NCI-H1105 treated with DMSO at 0.1 percent for 48 hours (cell line): ENCODE measurements at places on chromosomes 2 and 18.

DNA sequence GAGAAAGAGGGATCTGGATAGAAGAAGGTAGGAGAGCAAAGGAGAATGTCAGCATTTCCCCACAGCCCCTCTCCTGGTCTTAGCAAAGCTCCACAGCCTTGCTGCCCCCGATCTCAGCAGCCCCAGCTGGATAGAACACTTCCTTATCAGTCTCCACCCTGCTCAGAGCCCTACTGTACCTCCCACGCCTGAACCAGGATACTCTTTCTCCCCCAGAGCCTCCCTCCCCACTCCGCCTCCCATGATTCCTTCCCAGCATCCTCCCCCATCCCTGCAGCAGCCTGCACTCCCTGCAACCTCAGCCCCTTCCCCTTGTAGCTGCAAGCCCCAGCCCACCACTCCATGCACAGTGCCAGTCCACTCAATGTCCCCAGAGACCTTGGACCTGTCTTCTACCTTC lies 25.8 kb downstream of the PLB1 start:
- no peak for DNase-seq

DNA sequence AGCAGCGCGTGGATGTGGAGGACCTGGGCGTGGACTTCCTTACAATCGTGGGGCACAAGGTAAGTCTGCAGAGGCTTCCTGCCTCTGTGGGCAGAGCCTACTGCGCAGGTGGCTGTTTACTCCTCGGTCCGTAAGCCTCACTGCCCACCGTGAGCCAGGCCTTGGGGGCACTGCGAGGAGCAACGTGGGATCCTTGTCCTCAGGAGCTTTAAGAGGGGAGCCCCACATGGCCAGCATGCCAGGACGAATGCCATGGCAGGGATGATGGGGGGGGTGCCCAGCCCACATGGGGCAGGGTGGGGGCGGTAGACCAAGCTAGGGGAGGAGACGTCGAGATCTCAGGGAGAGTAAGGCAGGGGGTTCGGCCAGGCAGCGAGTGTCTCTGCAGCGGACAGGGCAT lies 18.0 kb upstream of the ESPNL start:
- no peak for DNase-seq

DNA sequence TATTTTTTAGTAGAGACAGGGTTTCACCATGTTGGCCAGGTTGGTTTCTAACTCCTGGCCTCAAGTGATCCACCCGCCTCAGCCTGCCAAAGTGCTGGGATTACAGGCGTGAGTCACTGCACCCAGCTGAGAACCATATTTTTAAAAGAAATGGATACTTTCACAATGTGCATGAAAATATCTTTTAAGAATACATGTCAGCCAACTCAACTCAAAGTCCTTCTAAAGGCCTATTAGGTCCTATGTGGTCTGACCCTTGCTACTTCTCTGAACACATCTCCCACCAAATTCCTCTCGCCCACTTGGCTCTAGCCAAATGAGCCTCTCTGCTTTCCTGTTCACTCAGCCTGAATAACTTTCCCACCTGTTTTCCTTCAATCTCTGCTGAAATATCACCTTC lies 119.6 kb downstream of the MTX2 start:
- DNase-seq = no peak

DNA sequence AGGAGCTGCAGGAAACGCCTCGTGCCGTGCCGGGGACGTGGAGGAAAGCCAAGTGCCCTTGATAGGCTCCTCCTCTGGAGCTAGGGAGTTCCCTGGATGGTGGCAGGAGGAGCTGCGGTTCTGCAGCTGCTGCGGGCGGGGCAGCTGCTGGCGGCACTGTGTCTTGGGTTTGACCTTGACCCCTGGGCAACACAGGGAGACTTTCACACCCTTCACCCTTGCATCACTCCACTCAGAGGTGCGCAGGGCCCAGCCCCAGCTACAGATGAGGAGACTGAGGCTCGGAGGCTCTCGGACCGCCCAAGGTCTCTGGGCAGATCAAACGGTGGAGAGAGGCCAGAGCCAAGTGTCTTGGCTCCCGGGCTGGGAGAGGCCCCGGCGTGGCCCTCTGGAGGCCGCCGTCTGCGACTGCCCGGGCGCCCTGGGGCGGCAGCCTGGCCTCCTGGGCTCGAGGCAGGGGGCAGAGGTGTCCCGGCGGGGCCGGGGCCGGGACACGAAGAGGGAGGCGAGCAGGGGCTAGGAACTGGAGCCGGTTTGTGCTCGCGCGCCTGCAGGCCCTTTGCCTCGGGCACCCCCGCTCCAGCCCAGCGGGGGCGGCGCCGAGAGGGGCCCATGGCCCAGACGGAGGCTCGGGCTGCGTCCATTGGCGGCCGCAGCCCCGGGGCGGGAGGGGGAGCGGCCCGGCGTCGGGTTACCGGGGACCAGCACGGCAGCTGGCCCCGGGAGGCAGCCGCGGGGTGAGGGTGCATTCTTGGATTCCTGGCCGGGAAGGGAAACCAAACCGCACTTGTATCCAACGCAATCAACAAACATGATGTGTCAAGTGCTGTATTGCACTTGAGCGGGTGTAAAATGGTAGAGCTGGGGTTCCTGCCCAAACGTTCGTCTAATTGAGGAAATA lies 129.6 kb upstream of the SLC1A4 start:
- peak; percentile 54 for DNase-seq

DNA sequence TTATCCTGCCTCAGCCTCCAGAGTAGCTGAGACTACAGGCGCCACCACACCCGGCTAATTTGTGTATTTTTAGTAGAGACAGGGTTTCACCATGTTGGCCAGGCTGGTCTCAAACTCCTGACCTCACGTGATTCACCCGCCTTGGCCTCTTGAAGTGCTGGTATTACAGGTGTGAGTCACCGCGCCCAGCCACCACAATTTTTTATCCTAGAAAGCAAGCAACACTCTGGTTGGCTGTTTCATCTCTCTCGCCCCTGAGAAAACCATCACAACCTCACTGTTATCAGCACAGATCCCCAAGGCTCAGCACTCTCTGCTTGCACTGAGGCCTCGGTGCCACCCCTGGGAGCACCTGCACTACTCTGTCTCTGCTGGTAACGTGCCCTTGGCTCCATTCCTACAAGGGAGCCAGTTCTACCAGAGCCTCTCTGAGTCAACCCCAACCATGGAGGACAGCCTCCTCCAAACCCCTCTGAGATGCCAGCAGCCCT lies 134.8 kb upstream of the AGAP1 start:
- no peak for DNase-seq

DNA sequence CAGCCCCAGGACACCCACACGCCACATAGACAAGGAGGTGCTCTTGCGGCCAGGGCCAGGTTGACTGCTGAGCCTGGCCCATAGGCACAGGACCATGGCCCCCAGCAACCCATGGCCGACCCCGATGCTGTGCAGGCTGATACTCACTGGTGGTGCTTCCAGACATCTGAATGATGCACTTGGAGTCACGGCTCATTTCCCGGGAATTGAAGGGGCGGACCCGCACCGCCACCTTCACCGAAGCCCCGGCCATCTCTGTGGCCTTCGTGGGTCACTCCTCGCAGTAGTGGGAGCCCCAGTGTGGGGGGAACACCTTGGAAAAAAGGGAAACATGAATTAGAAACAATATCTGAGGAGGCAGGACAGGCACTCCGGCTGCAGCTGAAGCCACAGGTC lies 22.5 kb downstream of the KIF1A start:
- DNase-seq = no peak

DNA sequence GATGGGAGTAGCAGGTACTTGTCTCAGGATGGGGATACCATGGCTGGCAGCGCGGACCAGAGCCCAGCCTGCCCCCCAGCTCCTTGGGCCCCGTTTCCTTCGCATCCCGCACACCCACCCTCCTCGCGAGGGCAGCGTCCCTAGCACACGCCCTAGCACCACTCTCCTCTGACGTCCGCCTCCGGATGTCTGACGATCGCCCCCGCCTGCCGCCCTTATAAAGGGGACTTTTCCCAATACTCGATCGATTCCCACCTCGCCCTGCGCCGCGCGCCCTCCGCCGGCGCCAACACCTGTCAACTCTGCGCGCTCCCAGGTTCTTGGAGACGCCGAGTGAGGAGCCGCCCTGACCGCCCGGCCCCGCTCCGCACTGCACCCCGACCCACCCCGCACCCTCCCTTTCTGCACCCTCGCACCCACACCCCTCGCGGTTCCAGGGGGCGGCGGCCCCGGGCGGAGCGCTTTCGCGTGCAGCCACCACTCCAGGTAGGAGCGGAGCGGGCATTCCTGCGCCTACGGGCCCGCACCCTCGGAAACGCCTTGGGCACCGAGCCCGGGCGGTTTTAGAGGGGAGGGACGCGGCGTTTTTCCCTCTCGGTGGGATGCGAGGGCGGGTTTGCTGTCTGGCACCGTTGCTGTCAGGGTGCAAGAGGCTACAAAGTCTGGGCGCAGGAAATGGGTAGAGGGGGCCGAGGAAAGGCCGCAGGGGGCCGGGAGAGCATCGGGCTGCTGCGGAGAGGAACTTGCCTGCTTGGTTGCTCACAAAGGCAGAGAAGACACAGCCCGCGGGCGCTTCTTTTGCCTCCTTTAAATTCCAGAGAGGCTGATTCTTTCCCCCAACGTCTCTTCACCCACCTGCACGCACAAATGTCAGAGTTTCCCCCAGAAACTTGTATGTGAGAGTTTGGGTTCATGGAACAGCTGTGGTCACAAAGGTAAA lies at the start of gene SLC5A7:
Gene SLC5A7, plus strand, starts transcription at position 247 of the 940 bp plus-strand sequence. CDS start 1,632 bp downstream, outside the sequence.
- DNase-seq = no peak

GRCh38 chr18:61443081-61443725 lies 110.0 kb downstream of the CDH20 start:
- DNase-seq = no peak

- DNase-seq = no peak
Observed at GRCh38 chr2:134453476-134453875, 199.6 kb downstream of the MGAT5 start.

- no peak for DNase-seq
Observed at GRCh38 chr2:149348291-149348690, 17.9 kb downstream of the LYPD6 start.

- no peak for DNase-seq
Observed at GRCh38 chr2:122627388-122627787, 871.9 kb downstream of the TSN start.

GRCh38 chr18:61702007-61702406 lies 190.8 kb downstream of the RNF152 start:
- DNase-seq = no peak

DNA sequence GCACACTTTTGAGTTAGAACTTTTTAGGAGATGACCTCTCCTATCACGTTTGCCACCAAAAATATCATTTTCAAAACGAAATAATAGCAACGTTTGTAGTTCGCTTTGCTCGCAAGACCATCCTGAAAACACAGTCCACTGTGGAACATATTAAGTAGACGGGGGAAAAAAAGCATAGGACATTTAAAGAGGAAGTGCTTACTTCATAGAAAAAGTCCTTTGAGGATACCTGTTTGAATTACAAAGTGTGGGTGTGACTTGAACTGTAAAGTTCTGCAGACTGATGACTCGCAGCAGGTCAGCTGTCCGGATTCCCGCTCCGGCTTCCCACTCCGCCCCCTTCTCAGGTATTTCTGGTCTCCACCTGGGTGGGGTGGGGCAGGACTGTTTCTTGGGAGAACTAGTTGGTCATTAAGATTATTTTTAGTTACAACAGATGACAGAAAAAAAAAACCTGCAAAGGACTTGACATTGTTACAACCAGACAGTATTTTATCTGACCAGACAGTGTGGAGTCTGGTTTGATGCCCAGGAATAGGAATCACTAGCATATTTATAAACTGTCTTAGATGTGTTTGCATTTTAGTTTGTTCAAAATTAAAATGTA lies 13.3 kb downstream of the CNOT11 start:
- no peak for DNase-seq

- no peak for DNase-seq
Observed at GRCh38 chr2:168789776-168790175, 12.7 kb upstream of the NOSTRIN start.

- DNase-seq = peak; percentile 39
Observed at GRCh38 chr2:173238385-173238784, 116.3 kb upstream of the CDCA7 start.

- DNase-seq = no peak
Observed at GRCh38 chr2:190970873-190971506, 43.0 kb downstream of the STAT1 start.

GRCh38 chr2:29991086-29991485 lies 69.7 kb upstream of the ALK start:
- DNase-seq = no peak

- DNase-seq = no peak
Observed at GRCh38 chr2:227504700-227505099, 32.7 kb downstream of the AGFG1 start.

- DNase-seq = peak; percentile 90
Observed at GRCh38 chr2:206230060-206230762, 44.3 kb upstream of the ZDBF2 start.

- DNase-seq = no peak
Observed at GRCh38 chr2:128399690-128400291, 81.1 kb upstream of the HS6ST1 start.

GRCh38 chr2:159795841-159796690 lies 1.9 kb downstream of the CD302 start:
- no peak for DNase-seq

- no peak for DNase-seq
Observed at GRCh38 chr2:221129657-221130056, 442.4 kb downstream of the EPHA4 start.

DNA sequence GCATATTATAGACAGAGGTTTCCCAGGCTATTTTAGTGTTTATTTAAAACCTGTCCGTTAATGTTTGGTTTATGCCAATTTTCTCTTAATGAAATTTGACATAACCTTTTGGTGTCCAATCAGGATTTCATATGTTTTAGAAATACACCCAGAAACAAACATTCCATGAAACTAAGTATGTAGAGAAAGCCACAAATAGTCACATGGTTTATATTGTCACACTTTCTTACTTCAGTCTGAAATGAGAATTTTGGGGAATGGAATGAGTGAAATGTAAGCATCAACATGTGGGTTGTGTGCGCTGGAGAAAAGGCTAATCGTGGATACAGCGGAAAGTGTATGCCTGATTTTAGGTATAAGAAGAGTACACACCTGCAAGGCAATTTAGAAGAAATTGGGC lies 277.0 kb upstream of the RAB12 start:
- DNase-seq = no peak

GRCh38 chr2:152585830-152586484 lies 131.3 kb downstream of the PRPF40A start:
- no peak for DNase-seq

DNA sequence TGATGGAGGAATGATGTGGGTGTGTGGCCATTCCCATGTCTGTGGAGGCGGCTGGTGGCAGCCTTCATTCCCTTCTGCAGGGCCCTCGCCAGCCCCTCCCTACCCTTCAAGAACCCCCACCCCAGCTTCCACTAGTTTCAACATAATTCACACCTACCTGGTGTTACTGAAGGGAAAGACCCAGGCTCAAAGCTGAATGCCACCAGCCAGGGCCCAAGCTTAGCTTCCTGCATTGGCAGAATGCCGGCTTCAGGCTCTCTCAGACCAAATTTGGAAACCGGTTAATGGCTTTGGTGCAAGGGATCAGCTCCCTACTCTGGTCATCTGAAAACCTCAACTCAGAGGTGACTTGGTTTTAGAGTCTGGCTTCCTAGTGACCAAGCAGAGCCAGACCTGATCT lies 16.9 kb downstream of the GAREM2 start:
- DNase-seq = no peak
